ENCODE measurements at places on chromosomes 2 and 18.

- no peak for DNase-seq
Measured at GRCh38 chr2:147490401-147491261, 354.2 kb upstream of the ACVR2A start.

GRCh38 chr2:71778514-71778913 is 325.2 kb downstream of the DYSF start:
- no peak for DNase-seq

- no peak for DNase-seq
Measured at GRCh38 chr18:79533146-79533545, 137.4 kb downstream of the NFATC1 start.

DNA sequence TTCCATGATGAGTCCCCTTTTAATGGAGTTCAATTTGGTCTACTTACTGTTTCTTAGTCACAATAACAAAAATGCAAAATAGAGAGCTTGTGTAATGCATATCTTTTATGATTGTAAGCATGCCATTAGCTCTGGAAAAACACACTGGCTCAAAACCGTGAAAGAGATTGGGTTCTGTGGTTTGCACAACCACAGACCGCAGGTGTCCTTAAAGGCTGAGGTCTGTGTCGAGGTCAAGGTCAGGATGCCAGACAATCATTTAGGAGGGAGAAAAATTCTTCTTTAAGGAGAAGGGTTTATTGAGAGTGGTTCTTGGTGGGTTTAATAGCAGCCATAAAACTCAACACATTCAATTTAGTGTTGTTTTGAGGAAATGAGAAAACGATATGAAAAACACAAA is 487.2 kb downstream of the GALR1 start:
- no peak for DNase-seq

GRCh38 chr2:15969214-15969613 is 28.9 kb downstream of the MYCN start:
- DNase-seq, result no peak

- no peak for DNase-seq
Measured at GRCh38 chr2:176812246-176812775, 400.3 kb upstream of the HNRNPA3 start.

DNA sequence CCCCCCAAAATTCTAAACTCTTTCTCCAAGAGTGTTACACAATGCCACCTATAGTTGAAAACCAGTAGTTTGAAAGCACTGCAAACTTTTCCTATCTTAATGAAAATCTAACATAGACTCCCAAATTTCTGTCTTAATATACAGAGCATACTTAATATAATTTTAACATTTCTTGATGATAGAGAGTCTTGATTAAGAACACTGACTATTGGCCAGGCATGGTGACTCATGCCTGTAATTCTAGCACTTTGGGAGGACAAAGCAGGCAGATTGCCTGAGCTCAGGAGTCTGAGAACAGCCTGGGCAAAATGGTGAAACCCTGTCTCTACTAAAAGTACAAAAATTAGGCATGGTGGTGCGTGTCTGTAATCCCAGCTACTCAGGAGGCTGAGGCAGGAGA is 34.2 kb downstream of the ASXL2 start:
- DNase-seq, result no peak

All from stimulated activated CD8-positive, alpha-beta memory T cell treated with anti-CD3 and anti-CD28 coated beads, Interleukin-2, amount 100 ng/mL, for 1 hour (primary cell).